ENCODE measurements at places on chromosomes 1 and 21. TPM values are rescaled to one million over a fixed set of nuclear protein-coding genes. Genes with fewer than 3 reads are reported as not detected.
A peak's percentile ranks its signal among the peaks of the same experiment; 100 is the strongest.

The PLA2G4A gene
- total RNA-seq, result 34.4 TPM

The LCE2A gene
- not detected for total RNA-seq

The MIS18A gene
- total RNA-seq, result 40.1 TPM

The RAB3GAP2 gene
- total RNA-seq, result 43.8 TPM

The ARTN gene
- 25.1 TPM for total RNA-seq

DNA sequence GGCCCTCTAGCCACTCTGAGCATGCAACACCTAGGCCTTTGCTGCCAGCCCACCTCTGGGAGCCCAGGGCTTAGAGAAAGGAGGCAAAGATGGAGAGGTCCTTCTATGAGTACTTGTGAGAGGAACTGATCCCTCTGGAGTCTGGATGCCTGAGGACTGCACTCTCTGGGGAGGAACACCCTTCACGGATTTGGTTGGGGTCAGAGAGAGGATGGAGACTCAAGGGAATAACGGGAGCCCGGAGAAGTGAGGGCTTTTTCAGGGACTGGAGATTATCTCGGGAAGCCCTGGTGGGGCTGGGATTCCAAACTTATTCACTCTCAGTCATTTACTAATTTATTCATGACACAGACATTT is 413 bp upstream of the C1orf232 start:
- H3K27ac ChIP-seq, result no peak overlapping the region
- DNase-seq, result no peak
- peak overlapping the region; percentile 91 for H3K4me3 ChIP-seq

DNA sequence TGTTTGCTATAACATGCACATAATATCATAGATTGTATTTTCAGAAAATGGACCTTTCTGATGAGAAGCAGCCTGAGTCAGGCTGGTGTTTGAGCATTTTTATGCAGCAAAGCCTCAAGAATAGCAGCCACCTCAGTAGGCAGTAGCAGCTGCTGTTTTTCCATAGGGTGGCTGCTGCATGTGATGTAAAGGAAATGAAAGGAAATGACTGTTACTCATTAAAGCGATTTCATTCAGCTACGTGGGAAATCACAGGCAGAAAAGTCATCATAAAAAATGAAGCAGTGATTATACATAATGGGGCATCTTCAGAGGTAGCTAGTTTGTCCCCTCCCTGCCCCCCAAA is 110.4 kb downstream of the PATJ start:
- H3K27me3 ChIP-seq, result no peaks in the 10 kb centered on the region
- DNase-seq, result peak; percentile 55
- H3K4me1 ChIP-seq, result peaks cover 23% of the 10 kb centered on the region
- H3K4me3 ChIP-seq, result no peak overlapping the region
- no peaks in the 10 kb centered on the region for H3K36me3 ChIP-seq

GRCh38 chr1:64147759-64148158 is 55.7 kb upstream of the UBE2U start:
- no peak overlapping the region for H3K27ac ChIP-seq
- no peak overlapping the region for H3K4me3 ChIP-seq
- H3K27me3 ChIP-seq, result no peaks in the 10 kb centered on the region
- no peaks in the 10 kb centered on the region for H3K36me3 ChIP-seq
- no peak for DNase-seq
- no peaks in the 10 kb centered on the region for H3K4me1 ChIP-seq

DNA sequence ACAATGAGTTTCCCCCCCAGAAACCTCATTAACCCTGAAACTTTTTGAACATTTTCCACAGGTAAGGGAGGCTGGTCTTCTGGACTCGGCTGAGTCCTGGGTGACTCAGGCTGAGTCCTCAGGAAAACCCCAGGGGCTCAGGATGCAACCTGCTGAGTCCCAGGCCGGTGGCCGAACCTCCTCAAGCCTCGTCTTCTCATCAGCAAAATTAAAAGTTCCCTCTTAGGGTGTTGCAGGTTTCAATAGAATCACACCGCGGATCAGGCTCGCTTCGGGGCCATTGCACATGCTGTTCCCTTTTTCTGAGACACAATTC is 35.0 kb upstream of the GRHL3 start:
- no peak for DNase-seq
- H3K4me1 ChIP-seq, result peaks cover 4% of the 10 kb centered on the region
- H3K27me3 ChIP-seq, result no peaks in the 10 kb centered on the region
- H3K4me3 ChIP-seq, result no peak overlapping the region
- no peaks in the 10 kb centered on the region for H3K36me3 ChIP-seq

- H3K4me1 ChIP-seq, result peaks cover 17% of the 10 kb centered on the region
- no peak overlapping the region for H3K27ac ChIP-seq
- H3K36me3 ChIP-seq, result peaks cover 7% of the 10 kb centered on the region
- no peak overlapping the region for H3K4me3 ChIP-seq
Observed at GRCh38 chr1:5978452-5978851, 13.8 kb downstream of the NPHP4 start.

DNA sequence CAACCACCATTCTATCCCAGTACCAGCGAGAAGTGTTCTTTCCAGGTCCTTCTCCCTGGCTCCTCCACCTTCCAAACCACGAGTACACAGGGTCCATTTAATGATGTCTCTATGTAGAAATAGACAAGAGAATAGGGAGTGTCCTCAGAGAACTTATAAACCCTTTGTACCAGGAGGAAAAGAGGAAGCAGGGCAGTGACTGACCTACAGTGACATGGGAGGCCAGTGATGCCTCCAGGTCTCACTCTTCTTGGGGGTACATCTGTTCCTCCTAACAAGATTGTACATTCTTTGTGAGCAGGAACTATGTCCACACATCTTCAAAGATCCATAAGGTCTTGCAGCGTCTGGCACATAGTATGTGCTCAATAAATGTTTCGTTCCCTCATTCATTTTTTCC is 18.7 kb upstream of the FMOD start:
- H3K4me1 ChIP-seq, result no peaks in the 10 kb centered on the region
- no peaks in the 10 kb centered on the region for H3K27me3 ChIP-seq
- DNase-seq, result no peak
- H3K4me3 ChIP-seq, result no peak overlapping the region

- H3K36me3 ChIP-seq, result no peaks in the 10 kb centered on the region
- H3K27ac ChIP-seq, result no peak overlapping the region
- DNase-seq, result no peak
- peaks cover 33% of the 10 kb centered on the region for H3K27me3 ChIP-seq
Observed at GRCh38 chr1:76763738-76764137, 103.5 kb upstream of the ST6GALNAC5 start.

DNA sequence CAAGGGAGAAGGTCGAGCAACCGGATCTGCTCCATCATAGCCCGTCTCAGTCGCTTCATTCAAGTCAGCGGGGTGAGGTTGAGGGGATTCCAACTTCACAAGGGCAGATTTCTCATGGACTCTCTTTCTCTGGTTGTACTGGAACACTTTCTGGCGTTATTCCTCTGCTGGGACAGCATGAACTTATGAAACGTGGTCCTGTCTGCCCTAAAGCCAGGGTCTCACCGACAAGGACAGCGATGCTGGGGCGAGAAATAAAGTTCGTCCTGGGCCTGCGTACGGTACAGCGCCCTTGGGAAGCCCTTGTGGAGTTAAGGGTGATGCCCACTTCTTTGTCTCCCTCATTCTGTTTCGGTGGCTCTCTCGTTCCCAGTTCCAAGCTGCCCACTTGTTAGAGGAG is 1.3 kb upstream of the FLVCR1 start:
- H3K4me1 ChIP-seq, result peaks cover 8% of the 10 kb centered on the region
- no peaks in the 10 kb centered on the region for H3K27me3 ChIP-seq
- no peak for DNase-seq
- H3K27ac ChIP-seq, result no peak overlapping the region
- peak overlapping the region; percentile 85 for H3K4me3 ChIP-seq

- no peak for DNase-seq
- no peaks in the 10 kb centered on the region for H3K4me1 ChIP-seq
- H3K27ac ChIP-seq, result no peak overlapping the region
Observed at GRCh38 chr1:248818505-248819374, 7.0 kb downstream of the SH3BP5L start.

DNA sequence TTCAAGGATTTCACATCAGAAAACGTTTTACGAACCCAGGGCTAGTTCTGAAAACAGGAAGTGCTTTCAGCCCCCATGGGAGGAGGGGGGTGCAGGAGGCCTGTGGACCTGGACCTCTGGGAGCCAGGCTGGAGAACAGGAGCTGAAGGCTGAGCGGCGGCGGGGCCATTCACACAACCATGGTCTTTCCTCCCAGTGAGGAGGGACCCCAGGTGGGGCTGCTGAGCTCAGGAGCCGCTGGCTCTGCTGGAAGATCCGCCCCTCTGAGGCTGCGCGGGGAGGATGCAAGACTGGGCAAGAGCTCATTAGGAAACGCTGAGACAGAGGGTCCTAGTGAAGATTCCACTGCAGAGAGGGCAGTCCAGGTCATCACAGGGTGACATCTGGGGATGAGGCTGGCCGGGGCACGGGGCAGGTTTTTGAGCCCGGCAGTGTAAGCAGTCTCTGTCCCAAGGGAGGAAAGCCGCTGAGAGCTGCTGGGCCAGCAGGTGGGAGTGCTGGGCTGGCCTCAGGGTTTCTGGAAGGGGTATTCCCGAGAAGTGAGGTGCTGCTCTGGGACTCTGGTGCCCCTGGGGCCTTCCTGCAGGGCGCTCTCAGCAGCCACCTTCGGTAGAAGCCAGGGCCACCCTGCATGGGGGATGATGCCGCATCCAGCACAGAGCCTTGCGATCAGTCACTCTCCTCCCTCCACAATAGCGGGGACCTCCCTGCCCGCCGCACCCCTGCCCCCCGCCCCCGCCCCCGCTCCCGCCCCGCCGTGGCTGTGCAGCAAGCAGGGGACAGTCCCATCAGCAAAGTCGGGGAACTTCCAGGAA is 7.5 kb downstream of the MX2 start:
- H3K36me3 ChIP-seq, result no peaks in the 10 kb centered on the region
- H3K27ac ChIP-seq, result no peak overlapping the region
- DNase-seq, result peak; percentile 5
- H3K4me3 ChIP-seq, result no peak overlapping the region
- H3K27me3 ChIP-seq, result no peaks in the 10 kb centered on the region
- H3K4me1 ChIP-seq, result no peaks in the 10 kb centered on the region

DNA sequence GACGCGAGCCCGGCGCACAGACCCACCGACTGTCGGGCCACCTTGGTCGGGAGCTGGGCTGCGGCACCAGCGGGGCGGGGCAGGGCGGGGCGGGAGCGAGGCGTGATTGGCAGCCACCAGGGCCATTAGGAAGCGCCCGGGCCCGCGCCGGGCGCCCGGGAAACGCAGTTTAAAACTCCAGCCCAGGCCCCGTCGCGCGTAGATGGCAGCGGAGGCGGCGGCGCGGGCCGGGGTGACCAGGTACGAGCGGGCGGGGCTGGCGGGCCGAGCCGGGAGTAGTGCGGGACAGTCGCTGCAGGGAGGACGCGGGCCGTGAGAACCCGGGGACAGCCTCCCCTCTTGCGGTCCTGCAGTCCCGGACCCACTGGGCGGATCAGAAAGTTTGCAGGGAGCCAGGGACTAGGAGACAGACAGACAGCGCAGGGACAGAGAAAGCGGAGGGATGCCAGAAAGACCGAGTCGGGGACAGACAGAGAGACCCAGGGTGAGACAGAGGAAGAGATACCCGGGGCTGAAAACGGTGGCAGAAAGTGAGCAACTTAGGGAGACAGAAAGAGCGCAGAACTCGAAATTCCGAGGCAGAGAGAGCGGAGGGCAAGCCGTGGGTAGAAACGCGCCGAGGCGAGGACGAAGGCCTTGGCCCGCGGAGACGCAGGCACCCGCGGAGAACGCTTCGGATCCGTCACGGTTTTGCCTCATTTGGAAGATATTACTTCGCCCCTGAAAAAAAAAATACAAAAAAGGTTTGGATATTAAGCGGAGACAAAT is at the start of gene DMBX1:
DMBX1 (plus strand) TSS at position 199 of the 768 bp plus-strand sequence. CDS start 17,175 bp downstream, outside the sequence.
- H3K27ac ChIP-seq, result no peak within 1 kb of the TSS
- peak; percentile 69 for DNase-seq
- H3K4me3 ChIP-seq, result peak within 1 kb of the TSS; percentile 61
- H3K27me3 ChIP-seq, result peaks cover 57% of the 10 kb centered on the region

- H3K27ac ChIP-seq, result peak overlapping the region; percentile 63
- DNase-seq, result no peak
- no peaks in the 10 kb centered on the region for H3K27me3 ChIP-seq
- no peak overlapping the region for H3K4me3 ChIP-seq
- H3K4me1 ChIP-seq, result peaks cover 20% of the 10 kb centered on the region
Observed at GRCh38 chr1:150083907-150084306, 16.3 kb downstream of the VPS45 start.

- H3K4me3 ChIP-seq, result no peak overlapping the region
- no peaks in the 10 kb centered on the region for H3K4me1 ChIP-seq
- H3K27ac ChIP-seq, result no peak overlapping the region
- DNase-seq, result no peak
Observed at GRCh38 chr1:205767248-205767647, 8.0 kb downstream of the RAB29 start.

GRCh38 chr1:14606632-14607031 is 8.1 kb downstream of the KAZN start:
- H3K4me1 ChIP-seq, result peaks cover 10% of the 10 kb centered on the region
- no peaks in the 10 kb centered on the region for H3K27me3 ChIP-seq
- no peaks in the 10 kb centered on the region for H3K36me3 ChIP-seq
- DNase-seq, result peak; percentile 27
- no peak overlapping the region for H3K4me3 ChIP-seq

- H3K4me1 ChIP-seq, result no peaks in the 10 kb centered on the region
- no peak overlapping the region for H3K27ac ChIP-seq
- H3K36me3 ChIP-seq, result no peaks in the 10 kb centered on the region
- H3K27me3 ChIP-seq, result no peaks in the 10 kb centered on the region
- DNase-seq, result no peak
Observed at GRCh38 chr21:45550522-45551210, 8.4 kb upstream of the SLC19A1 start.

DNA sequence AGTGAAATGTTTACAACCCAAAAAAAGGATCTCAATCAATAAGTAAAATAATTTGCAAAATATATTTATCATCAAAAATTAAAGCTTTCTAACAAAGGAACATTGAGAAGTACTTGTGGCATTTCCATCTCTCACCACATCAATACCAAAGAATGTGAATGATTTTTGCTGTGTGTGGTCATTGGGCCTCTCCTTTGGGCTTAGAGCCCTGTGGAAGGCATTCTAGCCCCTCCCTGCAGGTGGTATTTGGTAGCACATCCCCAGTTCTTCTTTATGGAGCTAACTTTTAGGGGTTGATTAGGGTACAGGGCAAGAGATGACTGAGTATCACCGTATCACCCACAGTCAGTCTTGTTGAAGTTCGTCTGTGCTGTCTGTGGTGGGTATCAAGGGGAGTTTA is 294.1 kb upstream of the SGIP1 start:
- H3K4me1 ChIP-seq, result peaks cover 28% of the 10 kb centered on the region
- no peak for DNase-seq
- no peak overlapping the region for H3K27ac ChIP-seq

- no peak overlapping the region for H3K4me3 ChIP-seq
- H3K4me1 ChIP-seq, result peaks cover 5% of the 10 kb centered on the region
- H3K27me3 ChIP-seq, result no peaks in the 10 kb centered on the region
- no peak for DNase-seq
- no peaks in the 10 kb centered on the region for H3K36me3 ChIP-seq
- H3K27ac ChIP-seq, result no peak overlapping the region
Observed at GRCh38 chr1:85544689-85545215, 35.8 kb upstream of the CCN1 start.

GRCh38 chr1:2374252-2375155 is 16.9 kb downstream of the MORN1 start:
- H3K27ac ChIP-seq, result peak overlapping the region; percentile 37
- no peak overlapping the region for H3K4me3 ChIP-seq
- no peaks in the 10 kb centered on the region for H3K36me3 ChIP-seq
- DNase-seq, result no peak
- no peaks in the 10 kb centered on the region for H3K27me3 ChIP-seq
- H3K4me1 ChIP-seq, result no peaks in the 10 kb centered on the region

GRCh38 chr1:211358685-211359084 is 32.1 kb downstream of the TRAF5 start:
- no peaks in the 10 kb centered on the region for H3K36me3 ChIP-seq
- DNase-seq, result no peak
- H3K4me3 ChIP-seq, result no peak overlapping the region
- H3K27me3 ChIP-seq, result no peaks in the 10 kb centered on the region
